ENCODE measurements at places on chromosomes 12 and 14.

GRCh38 chr12:130949806-130950205 lies 3.9 kb upstream of the ADGRD1 start:
- DNase-seq: no peak

GRCh38 chr12:12660201-12660600 lies 35.8 kb downstream of the GPR19 start:
- no peak for DNase-seq

DNA sequence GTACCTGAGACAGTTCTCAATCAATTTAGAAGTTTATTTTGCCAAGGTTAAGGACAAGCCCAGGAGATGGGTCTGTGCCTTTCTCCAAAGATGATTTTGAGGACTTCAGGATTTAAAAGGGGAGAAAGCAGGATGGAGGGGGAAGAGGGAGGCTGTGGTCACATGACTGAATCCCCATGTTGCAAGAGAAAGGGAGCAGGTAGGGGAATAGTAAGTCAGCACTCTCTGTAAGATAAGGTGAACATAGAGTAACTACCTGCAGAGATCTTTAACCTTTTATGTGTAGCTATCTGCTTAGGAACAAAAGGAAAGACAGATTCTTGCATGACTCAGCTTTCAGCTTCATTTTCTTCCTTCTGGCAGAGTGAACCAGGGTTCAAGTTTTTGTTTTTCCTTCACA lies 25.9 kb downstream of the DGLUCY start:
- no peak for DNase-seq

DNA sequence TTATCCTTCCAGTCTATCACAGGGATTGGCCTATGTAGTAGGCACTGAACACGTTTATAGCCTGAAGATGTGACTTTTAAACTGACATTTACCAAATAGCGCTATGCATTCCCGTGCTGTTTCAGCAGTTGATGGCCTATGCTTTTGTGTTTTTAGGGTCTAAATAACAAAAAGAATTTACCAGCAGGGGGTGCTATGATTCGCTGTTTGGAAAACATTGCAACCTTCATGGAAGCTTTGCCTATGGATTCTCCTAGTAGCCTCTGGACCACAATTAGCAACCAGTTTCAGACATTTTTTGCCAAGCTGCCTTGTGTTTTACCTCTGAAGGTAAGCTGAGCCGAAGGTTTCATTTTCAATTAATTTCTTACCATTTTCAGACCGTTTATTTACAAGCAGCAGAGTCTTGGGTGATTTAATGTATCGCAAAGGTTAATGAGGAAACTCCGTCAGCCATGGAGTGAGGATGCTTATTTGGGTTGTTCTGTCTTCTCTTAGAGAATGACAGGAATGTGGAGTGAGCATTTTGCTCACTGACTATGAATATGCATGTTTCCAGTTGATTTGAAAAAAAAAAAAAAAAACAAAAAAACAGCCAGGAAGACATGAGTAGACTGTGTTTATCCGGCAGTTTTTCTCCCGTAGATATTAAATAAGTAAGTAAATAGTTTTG lies 133.1 kb downstream of the PRIMA1 start:
- DNase-seq: no peak

GRCh38 chr14:103680491-103681231 lies 34.6 kb downstream of the XRCC3 start:
- DNase-seq: no peak

- no peak for DNase-seq
These were observed 428.1 kb downstream of the FLRT2 start for GRCh38 chr14:85958069-85958468.

DNA sequence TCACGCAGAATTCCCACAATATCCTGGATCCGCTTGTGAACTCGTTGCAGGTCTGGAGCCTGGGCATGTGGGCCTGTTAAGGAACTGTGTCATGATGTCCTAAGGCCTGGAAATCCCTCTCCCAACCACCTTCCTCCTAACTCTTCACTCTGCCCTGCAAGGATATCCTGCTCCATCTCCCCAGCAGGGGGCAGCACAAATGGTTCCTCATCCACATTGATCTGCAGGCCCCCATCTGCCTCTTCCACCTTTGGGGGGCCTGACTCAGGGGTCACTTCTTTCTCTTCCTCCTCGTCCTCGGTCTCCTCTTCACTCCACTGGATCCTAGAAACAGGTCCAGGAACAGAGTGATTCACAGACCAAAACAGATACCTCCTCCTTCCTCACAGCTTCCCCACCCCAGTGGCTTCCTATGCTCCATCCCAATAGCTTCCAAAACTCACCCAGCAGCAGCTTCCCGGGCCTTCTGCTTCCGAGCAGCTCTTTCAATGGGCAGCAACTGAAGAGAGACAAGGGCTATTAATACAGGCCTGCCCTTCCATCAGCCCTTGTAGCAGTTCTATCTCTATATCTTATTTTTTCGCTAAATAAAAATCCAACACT lies 4.5 kb downstream of the NOP2 start:
- peak; percentile 57 for DNase-seq

GRCh38 chr12:123971770-123972456 lies 718 bp downstream of the CCDC92 start:
- DNase-seq: peak; percentile 26

- no peak for DNase-seq
These were observed 368.0 kb upstream of the PDE3A start for GRCh38 chr12:20000229-20000849.

DNA sequence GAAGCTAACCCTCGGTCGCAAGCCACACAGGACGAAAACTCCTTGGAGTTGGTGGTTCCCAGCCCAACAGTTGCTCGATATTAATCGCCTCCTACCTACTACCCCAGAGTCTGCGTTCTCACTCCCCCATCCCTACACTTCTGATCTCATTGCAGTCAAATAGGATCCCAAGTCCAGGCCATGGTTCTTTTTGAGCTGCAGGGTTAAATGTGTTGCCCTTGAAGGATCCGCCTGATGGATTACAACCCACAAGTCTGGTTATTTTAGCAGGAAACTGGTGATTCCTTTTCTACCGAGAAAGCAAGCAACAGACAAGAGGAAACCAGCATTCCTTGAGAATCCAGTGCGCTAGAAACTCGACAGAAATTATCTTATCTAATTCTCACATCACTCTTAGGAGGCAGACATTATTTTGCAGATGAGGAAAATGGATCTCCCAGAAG lies 785 bp upstream of the NIN start:
- DNase-seq: no peak

DNA sequence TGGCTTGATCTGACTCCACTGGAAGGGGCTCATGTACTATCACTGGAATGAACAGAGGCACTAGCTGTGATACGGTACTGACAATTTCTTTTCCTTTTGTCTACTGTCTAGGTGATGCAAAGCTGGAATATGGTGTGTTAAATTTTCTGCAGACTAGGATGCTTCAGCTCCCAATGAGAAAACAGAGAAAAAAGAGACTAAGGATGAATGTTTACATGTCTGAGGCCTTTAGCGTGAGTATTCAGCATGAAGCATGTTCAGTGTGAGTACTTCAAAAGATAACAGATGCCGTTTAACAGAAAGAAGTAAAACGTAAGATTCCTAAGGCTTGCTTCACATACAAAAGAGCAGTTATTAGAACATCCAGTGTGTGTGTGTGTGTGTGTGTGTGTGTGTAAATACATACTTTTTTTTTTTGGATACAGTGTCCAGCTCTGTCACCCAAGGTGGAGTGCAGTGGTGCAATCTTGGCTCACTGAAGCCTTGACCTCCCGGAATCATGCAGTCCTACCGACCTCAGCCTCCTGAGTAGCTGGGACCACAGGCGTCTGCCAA lies 92.3 kb upstream of the FERMT2 start:
- DNase-seq: no peak

- DNase-seq: no peak
These were observed 202.7 kb upstream of the BCL2L14 start for GRCh38 chr12:11868027-11868426.

GRCh38 chr12:89278169-89278568 lies 74.1 kb downstream of the DUSP6 start:
- no peak for DNase-seq

DNA sequence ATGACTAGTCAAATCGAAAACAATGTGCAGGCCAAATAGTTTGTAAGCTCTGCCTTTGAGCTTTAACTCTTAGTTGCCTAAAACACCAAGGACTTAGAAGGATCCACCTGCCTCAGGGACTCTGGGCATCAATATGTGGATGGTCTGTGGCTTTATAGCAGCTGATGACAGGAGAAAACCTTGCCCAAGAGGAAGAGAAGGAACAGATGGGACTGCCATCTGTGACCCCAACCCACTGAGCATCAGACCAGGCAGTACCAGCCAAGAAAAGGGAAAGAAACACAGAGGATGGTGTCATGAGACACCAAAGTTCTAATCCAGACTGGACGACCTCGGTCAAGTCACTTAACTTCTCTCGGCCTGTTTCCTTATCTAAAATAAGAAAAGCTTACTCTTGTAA lies 12.7 kb downstream of the TGFB3 start:
- DNase-seq: no peak
